LoVo (cell line): ENCODE measurements at places on chromosomes 16 and 17.

GRCh38 chr16:4360538-4361021 is 9.5 kb upstream of the PAM16 start:
- DNase-seq = no peak

GRCh38 chr17:50212121-50212843 is 10.9 kb upstream of the COL1A1 start:
- no peak for DNase-seq

- no peak for DNase-seq
Measured at GRCh38 chr17:65193716-65194293, 56.6 kb downstream of the RGS9 start.

DNA sequence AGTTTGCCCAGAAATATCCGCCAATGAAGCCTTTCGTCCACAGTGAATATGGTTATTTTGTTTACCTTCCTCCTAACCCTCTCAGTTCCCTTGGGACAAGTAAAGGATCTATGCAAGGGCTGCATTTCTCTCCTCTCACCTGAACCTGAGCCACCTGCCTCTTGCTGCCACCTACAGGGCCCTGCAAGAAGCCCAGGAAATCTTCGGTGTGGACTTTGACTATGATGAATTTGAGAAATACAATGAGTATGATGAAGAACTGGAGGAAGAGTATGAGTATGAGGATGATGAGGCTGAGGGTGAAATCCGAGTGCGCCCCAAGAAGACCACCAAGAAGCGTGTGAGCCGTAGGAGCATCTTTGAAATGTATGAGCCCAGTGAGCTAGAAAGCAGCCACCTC is 14.0 kb downstream of the SUPT6H start:
- DNase-seq = no peak

DNA sequence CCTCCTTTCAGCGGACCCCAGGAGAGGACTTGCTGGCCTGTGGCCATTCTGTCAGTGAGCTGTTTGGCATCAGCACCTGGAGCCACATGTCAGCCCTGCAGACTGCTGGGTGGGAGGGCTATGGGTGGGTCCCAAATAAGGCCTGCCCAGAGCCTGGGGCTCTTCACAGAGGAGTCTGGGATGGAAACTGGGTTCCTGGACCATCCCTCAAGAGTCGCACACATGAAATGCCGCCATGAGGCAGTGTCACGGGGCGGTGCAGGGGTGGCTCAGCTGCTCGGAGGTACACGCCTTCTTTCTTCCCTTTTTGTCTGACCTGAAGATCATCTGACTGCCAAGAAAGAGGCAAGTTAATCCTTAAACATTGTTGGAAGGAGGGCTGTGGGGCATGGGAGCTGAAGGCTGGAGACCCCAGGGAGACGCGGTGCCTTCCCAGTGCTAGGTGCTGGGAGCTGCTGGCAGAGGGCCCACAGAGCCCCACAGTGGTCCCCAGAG is 14.8 kb downstream of the MPRIP start:
- no peak for DNase-seq
